ENCODE measurements at places on chromosomes 5 and 9. TPM values are rescaled to one million over a fixed set of nuclear protein-coding genes. Genes with fewer than 3 reads are reported as not detected.
A peak's percentile ranks its signal among the peaks of the same experiment; 100 is the strongest.

DNA sequence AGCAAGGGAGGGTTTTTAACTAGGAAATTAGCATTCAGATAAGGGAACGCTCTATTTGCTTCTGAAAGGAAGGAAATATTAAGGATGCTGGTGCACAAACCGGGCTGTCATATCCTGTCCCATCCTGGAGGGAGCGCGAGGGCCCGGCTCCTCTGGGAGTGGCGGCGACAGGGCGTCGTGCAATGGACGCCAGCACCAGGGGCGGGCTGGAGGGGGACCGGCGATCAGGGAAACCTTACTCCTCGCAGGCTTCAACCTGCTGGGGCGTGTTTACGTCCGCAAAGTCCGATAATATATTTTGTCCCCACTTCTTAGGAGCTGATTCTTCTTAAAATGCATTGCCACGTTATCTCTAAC lies 197.1 kb upstream of the TBCA start:
- H3K36me3 ChIP-seq = no peaks in the 10 kb centered on the region
- H3K4me3 ChIP-seq = peak overlapping the region; percentile 31
- no peak overlapping the region for H3K27ac ChIP-seq
- H3K27me3 ChIP-seq = peaks cover 6% of the 10 kb centered on the region
- H3K4me1 ChIP-seq = peaks cover 6% of the 10 kb centered on the region
- DNase-seq = no peak

- no peak for DNase-seq
- no peaks in the 10 kb centered on the region for H3K27me3 ChIP-seq
These were observed 56.4 kb downstream of the GCNT4 start for GRCh38 chr5:74995926-74996325.

- H3K27ac ChIP-seq = no peak overlapping the region
- no peaks in the 10 kb centered on the region for H3K27me3 ChIP-seq
- no peaks in the 10 kb centered on the region for H3K36me3 ChIP-seq
These were observed 151.9 kb downstream of the MACROH2A1 start for GRCh38 chr5:135246923-135247795.

DNA sequence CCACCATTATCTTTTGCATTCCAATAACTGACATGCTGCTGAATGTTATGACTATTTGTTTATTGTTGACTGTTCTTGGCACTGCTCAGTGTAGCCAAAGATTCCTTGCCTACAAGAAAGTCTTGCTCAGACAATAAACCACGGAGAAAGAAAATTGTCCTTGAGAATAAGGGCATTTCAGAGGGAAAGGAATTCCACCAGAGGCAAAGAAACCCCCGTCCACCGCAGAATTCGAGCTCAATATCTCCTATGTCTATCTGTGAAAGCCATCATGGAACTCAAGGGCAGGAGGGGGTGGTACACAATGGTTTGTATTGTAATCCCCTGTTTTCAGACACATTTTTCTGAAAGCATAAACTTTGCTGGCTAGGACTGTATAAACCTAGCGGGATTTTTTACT lies 70.3 kb upstream of the ADAMTS16 start:
- H3K4me3 ChIP-seq = no peak overlapping the region
- H3K27ac ChIP-seq = no peak overlapping the region
- H3K27me3 ChIP-seq = no peaks in the 10 kb centered on the region
- H3K4me1 ChIP-seq = no peaks in the 10 kb centered on the region
- no peaks in the 10 kb centered on the region for H3K36me3 ChIP-seq

DNA sequence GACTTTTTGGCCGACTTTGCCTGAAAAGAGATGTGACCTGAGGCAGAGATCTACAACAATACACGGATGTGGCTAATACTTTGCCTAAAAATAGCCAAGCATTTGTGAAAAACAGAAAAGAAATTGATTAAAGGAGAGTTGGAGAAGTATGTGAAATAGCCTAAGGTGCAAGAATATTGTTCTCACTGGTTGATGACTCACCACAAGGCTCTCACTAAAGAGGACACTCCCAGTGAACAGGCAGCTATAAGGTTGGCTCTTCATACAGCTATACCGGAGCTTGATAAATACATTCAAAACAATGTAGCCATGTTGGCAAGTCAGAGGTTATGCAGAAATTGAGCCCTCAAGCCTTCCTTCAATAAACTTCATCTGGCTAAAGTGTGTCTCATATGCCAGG lies 317.2 kb upstream of the GRAMD2B start:
- H3K27me3 ChIP-seq = no peaks in the 10 kb centered on the region
- no peak overlapping the region for H3K4me3 ChIP-seq
- DNase-seq = no peak
- H3K4me1 ChIP-seq = no peaks in the 10 kb centered on the region

PCDHB2 gene
- total RNA-seq = 0.47 TPM

Data from naive thymus-derived CD4-positive, alpha-beta T cell (primary cell).